Midbrain (tissue), 1 donor: ENCODE measurements at places on chromosomes 1 and 21.

GRCh38 chr1:230026572-230026971 is 40.5 kb upstream of the GALNT2 start:
- DNase-seq = no peak

DNA sequence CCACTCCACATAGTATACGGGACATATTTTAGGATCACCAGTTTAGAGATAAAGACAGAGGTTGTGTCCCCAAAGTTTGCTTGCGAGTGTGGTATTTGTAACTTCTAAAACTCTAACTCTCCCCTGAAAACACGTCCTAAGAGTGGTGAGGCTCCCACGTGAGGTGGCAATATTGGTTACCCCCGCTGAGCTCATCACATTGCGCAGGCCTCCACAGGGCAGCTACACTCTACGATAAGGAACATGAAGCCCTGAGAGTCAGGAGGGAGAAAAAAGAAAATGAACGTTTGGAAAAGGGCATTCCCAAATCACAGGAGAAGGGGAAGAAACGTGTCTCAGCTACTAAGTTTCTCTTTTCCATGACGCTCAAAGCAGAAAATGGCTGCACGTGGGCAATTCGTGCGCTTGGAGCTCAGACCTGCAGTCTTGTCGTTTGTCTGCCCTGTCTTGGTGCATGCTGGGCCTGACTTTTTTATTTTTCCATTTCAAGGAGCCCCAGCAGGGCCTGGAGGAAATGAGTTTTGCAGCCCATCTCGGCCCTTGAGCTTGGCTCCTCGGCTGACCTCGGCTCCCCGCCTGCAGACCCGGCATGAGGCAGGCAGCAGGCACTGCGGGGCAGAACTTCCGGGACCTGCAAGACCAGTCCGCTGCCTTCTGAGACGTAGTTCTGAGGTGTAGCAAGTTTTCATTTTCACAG is 25.7 kb downstream of the ERG start:
- no peak for DNase-seq

DNA sequence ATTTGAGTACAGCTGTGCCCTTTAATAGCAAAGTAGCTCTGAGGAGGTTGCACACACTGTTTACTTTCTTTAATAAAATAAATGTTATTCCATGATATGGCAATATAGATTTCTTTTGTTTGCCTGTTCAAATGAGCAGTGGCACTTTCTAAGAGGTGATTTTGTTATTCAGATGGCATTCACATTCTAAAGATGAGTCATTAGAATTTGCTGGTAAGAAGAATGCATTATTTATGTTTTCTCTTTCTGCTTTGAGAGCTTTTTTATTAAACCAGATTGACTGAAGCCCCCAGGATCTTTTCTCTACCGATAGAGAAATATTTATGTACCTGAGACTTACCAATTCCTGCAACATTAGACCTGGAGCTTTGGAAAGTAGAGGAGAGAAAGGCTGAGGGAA is 11.2 kb upstream of the LEPR start:
- no peak for DNase-seq

DNA sequence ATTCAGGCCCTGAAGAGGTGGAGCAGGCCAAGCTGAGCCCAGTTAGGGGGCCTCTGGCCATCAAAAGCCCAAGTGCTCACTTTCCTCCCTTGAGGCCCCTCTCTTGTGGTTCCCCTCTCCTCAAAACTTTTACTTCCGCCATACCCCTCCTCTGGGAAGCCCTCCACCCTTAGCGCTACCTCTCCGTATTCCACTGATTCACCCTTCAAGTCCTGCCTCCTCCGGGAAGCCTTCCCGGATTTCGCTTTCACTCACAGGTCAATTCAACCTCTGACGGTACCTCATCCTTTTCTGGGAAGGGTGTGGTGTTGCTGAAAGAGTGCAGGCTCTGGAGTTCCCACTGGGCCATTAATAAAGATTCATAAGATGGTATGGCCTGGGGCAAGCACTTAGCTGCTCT is 19.1 kb downstream of the SPOCD1 start:
- DNase-seq = no peak

- DNase-seq = peak; percentile 13
Observed at GRCh38 chr1:232519186-232519585, 110.7 kb downstream of the SIPA1L2 start.
